ENCODE measurements at places on chromosomes 7 and 10.

DNA sequence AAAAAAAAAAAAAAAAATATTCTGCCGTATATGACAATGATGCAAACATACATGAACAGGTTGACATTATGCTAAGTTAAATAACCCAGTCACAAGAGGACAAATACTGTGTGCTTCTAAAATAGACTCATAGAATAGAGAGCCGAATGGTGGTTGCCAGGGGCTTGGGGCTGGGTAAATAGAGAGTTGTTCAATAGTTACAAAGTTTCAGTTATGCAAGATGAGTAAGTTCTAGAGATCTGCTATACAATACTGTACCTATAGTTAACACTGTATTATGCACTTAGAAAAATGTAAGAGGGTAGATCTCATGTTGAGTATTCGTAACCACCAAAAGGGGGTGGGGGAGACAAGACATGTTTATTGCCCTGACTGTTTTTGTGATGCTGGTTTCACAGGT, 77.1 kb upstream of the GNAI1 start:
- no peak for DNase-seq

GRCh38 chr7:77338883-77339629, 77.1 kb downstream of the GSAP start:
- DNase-seq = no peak

GRCh38 chr10:3248526-3249306, 76.1 kb upstream of the PITRM1 start:
- no peak for DNase-seq

GRCh38 chr7:156175003-156175402, 362.7 kb upstream of the SHH start:
- DNase-seq = no peak

- DNase-seq = peak; percentile 3
Observed at GRCh38 chr7:4681218-4681851, 760 bp upstream of the FOXK1 start.

DNA sequence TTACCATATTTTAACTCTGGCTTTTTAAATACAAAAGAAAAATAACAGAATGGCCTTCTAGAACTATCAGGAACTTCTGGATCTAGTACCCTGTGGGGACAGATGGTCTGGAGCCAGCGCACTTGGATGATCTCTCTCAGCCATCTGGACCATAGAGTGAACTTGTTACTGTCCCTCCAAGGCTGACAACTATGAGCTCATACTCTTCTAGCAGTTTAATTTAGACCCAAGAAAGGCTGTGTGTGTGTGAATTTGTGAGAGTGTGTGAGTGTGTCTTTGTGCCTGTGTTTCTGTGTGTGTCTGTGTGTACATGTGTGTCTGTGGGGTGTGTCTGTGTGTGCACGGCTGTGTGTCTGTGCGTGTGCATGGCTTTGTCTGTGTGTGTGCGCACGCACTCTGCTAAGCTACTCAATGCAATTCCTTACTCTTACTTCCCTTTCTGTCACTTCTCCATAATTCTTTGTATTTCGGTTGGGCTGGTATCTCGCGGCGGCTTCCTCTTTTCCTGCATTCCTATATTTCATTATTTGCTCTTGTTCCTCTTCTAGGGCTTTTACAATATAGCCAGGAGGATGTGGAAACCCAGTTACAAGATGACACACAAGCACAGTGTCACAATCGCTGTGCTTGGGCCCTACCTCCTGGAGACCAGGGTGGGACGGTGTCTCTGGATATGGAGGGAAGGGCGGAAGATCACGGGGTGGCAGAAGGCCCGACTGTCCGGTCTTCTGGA, 51.9 kb downstream of the IKZF1 start:
- no peak for DNase-seq

GRCh38 chr7:23964715-23965114, 254.7 kb downstream of the STK31 start:
- no peak for DNase-seq

- no peak for DNase-seq
Observed at GRCh38 chr10:78316451-78316931, 282.8 kb downstream of the RPS24 start.

DNA sequence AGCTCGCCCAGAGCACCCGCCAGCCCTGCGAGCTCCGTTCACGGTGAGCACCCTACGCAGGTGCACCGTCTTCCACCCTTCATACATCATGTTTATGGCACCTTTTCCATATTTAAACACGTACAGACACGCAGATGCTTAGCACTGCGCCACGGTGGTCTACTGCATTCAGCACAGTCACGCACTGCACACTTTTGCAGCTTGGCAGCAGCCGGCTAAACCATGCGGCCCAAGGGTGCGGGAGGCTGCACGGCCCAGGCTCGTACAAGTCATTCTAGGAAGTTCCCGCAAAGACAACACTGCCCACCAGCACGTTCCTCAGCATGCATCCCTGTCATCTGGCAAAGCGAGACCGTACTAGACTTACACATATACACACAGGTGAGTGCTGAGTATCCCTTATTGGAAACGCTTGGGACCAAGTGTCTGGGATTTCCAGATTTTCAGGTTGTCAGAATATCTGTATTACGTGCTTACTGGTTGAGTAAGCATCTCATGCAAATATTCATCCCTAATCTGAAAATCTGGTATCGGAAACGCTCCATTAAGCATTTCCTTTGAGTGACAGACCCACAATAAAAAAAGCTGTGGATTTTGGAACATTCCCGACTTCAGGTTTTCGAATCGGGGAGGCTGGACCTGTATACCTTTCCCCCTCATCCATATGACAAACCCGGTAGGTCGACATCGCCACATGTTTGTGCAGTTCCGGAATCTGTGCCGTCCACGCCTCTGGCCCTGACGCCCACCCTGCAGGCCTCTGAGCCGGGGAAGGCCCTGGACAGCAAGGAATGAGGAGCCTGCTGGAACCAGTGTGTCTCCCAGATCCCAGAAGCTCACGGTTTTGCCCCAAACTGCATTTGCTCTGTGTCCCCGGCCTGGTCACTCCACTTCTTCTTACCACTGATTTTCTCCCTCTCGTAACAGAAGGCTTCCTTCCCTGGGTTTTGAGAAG, 222.2 kb downstream of the ELFN1 start:
- no peak for DNase-seq

- no peak for DNase-seq
Observed at GRCh38 chr10:48701139-48701901, 16.6 kb downstream of the WDFY4 start.

DNA sequence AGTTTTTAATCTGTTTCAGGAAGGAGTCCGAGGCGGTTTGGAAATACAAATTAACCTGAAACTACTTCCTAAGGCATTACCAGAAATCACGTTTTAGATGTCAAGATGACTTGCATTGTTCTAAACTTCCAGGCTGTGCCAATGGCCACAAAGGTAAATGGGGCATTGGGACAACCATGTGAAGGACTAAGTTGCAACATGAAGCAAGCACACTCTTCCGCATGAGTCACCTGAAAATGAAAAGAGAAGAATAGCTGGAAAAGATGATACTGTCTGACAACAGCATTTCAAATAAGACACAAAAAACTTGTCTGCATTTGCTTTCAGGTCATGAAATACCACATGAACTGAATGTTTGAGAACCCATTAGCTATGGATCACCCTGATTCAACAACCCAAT, 262.1 kb downstream of the AHR start:
- DNase-seq = no peak

GRCh38 chr7:22445140-22445743, 54.7 kb downstream of the STEAP1B start:
- DNase-seq = no peak

DNA sequence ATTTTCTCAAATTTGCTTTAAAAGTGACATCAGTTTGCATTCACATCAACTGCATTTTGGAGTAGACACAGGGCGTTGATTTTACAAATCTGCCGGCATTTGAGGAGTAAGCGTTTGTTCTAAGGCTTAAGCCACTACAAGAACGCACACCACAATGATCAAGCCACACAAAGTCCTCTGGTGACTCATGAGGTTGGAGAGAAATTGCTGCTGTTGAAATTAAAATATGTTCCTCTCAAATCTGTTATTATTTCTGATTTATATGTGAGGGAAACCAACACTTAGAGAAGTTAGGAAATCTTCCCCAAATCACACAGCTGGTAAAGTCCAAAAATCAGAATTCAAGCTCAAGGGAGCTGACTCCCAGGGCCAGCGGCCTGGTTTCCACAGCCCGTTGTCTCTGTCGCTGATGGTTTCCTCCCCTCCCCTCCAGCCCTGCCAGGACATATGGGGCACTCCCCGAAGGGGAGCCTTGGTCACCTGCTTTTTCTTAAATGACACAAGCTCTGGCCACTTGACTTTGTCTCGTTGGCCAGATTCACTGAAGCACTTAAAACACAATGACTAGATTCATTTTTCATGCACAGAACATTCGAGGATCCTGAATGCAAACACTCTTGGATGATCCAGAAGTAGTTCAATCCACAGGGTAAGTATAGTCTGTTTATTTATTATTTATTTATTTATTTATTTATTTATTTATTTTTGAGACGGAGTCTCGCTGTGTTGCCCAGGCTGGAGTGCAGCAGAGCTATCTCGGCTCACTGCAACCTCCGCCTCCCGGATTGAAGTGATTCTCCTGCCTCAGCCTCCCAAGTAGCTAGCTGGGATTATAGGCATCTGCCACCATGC, 29.2 kb upstream of the KLF6 start:
- DNase-seq = no peak

DNA sequence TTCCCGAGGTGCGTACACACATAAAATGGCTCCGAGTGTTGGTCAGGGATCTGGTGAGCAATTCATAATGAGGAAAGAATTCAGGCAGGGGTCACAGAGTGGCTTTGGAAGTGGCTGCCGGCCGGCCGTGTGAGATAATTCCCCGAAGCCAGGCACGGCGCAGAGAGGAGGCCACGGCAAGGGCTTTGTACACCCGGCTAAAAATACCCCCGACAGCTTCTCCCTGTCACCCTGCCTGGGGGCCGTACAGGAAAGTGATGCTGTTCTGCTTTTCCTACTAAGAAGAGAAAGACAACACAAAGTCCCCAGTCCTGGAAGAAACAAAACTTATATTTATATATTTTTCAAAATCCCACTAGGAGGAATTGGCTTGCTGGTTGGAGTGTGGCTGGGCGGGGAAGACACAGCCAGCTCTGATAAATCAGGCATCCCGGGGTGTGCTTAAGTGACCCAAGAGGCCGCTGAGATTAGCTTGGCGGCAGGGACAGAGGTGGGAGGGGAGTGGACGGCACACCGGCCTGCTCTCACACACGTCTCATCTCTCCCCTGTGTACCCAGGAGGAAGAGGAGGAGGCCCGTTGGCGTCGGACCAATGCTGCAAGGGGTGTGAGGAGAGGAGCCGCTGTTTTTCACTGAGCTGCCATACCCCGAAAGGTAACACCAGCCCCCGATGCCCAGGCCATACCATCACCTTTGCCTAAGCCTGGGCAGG, 70.5 kb downstream of the ZMIZ1 start:
- DNase-seq = no peak

- DNase-seq = no peak
Observed at GRCh38 chr10:124616040-124616835, 127.9 kb downstream of the FAM53B start.

DNA sequence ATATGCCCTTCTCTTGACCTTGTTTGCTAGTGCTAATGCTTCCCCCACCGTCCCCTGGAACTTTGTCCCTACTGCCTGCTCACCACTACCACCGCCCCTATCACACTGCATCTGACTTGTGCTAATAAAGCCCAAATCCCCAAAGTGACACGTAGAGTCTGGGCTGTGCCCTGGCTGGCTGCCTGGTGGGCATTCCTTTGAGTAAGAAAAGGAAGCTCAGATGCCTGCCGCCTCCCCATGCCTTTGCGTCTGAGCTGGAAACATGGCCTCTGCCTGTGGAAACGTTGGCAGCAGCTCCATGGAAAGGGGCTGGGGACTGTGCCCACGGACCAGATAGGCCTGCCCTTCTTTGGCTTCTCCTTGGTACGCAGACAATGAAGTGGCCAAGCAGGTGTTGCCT, 138.3 kb downstream of the CYP26A1 start:
- DNase-seq = no peak

DNA sequence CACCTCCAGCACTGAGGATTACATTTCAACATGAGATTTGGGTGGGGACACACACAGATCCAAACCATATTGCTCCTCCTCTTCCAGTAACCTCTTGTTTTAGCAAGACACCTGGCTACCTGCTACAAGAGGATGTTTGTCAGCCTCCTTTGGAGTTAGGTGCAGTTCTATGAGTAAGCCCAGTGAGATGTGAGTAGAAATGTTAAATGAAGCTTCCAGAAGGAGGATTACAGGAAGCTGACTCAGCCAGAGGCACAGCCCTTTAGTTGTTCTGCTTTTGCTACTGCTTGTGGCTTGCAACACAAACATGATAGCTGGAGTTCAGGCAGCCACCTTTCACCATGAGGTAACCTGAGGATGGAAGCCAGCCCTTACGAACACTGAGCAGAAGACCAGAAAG, 382.7 kb upstream of the RNF32 start:
- DNase-seq = no peak

DNA sequence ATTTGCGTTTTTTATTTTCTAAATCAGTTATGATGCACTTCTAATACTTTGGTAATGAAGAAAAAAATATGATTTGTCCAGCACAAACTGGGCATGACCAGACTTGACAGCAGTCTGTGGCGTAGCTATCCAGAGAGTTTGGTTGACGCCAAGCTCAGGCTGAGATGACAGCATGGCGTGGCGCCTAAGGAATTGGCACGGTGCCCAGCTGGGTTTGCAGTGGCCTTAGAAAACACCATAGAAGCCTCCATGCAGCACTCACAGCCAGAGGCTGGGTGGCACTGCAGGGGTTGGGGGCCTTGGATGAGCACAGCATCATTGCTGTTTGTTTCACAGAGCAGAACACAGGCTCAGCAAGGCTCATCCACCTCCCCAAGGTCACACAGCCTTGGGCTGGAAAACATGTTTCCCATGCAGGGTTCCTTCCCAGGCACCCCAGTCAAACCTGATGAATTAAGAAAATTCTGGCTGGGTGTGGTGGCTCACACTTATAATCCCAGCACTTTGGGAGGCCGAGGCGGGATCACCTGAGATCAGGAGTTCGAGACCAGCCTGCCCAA, 88.9 kb downstream of the GTF2IRD1 start:
- no peak for DNase-seq

DNA sequence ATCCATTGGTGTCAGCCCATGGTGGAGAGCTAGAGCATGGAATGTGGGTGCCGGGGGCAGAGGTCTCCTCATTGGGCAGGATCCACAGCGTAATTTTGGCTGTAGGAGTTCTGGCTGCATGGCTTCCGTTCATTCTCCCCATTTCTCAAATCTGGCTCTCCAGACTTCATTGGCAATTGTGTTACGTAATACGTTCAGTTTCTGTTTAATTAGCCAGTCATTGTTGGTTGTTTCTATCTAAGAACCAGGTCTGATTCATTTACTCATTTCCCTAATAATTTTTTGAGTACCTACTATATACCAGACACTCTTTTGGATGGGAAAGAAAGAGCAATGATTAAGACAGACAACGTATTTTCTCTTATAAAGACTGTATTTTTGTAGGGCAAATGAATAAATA, 299.6 kb downstream of the CSTF2T start:
- no peak for DNase-seq

DNA sequence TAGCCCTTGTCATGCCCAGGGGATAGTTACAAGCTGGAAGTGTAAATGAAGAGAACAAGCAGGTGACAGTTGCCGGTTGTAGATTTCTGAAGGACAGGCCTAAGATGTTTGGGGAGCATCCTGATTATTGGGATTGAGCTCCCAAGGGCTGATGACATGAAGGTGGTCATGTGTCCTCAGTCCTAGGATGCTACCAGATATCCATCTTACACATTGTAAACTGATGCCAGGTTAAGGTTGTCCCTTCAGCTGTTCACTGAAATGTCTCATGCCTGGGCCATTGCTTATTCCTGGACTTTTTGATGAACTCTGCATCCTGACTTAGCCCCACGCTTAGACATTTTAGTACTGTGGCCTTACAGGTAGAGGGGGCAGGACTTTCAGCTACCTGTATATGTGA, 1.3 kb downstream of the ZMIZ2 start:
- DNase-seq = no peak

Data from activated T-cell treated with anti-CD3 and anti-CD28 coated beads for 4 hours (primary cell).